Posterior vena cava (tissue), 2 donors: ENCODE measurements at places on chromosomes 6 and 20. TPM values are rescaled to one million over a fixed set of nuclear protein-coding genes. Genes with fewer than 3 reads are reported as not detected.

GRCh38 chr6:21522797-21523456, 70.6 kb upstream of the SOX4 start:
- DNase-seq, result no peak

GRCh38 chr6:125564941-125565340, 184.5 kb upstream of the HEY2 start:
- no peak for DNase-seq

GRCh38 chr6:144234935-144235334, 50.2 kb upstream of the UTRN start:
- DNase-seq, result no peak

DNA sequence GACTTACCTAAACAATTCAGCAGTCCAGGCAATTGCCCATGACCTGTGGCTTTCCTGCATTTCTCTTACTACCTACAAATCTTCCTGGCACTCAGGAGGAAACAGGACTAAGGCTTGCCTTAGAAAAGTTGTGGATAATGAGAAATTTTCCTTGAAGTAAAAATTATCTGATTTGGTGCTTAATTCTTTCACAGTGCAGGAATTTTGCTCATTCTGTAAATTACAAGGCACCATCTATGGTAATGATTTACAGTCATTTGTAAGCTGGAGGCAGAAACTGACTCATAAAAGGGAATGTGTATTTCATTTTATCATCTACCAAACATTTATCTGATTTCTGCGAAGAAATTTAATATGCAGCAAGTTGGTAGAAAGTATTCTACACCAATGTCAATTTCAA, 211.5 kb upstream of the FKBP1C start:
- DNase-seq, result no peak

DNA sequence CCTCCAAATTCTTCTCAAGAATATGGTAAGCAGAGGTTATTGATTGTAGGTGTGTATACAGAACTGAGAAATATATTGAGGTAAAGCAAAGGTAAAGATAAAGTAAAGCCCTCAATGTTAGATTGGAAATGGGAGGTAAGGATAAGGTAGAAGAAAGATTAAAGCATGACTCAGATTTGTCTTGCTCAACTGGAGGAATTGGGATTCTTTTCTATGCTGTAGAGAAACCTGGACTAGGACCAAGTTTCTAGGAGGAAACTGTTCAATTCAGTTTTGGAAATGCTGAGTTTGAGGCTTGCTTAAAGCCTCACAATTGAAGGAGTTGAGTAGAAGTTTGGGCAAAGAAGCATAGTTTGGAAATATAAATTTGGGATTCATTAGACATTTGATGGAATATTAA, 634.0 kb upstream of the PTCHD4 start:
- no peak for DNase-seq

DNA sequence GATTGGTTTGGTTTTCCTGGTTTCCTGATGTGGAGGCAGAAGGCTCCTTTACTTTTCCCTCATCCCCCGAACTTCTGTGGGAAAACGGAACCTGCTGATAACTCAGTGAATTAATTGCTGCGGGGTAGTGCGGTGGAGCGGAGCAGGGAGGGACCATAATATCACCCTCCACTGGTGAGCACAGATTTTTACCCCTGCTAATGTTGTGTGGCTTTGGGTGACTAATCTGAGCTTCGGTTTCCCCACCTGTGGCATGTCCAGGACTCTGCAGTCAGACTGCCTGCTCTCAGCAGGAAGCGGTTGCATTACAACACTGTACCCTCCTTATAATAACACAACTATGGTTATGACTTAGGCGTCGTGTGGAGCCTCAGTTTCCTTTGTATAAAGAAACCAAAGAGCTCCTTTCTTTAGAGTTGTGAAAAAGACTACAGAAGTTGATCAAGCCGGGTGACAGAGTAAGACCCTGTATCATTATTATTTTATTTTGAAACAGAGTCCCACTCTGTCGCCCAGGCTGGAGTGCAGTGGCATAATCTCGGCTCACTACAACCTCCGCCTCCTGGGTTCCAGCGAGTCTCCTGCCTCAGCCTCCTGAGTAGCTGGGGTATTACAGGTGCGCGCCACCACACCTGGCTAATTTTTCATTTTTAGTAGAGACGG, 2.2 kb upstream of the ID1 start:
- no peak for DNase-seq

DNA sequence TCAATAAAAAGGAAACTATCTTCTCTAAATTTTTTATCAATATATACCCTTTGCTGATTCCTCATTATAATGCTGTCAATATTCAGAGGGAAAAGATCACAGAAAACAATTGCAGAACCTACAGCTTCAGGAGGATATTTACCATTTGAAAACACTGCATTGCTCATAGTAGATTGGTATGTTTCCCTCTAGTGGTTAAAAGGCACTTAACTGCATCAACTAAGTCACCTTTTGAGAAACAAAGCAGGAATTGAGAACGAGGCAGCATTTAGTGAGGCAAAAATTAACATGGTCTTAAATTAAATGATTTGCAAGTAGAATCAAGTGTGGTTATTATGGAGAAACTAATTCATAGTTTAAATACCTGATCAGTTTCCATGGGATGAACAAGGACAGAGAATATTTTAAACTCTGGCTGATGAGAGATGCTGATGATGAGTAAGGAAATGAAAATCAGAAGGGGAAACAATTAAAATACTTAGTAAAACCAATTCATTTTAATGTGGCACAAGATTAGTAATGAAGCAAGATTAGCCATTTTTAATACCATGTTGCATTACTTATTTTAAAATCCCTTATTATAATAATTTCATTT, 642.1 kb downstream of the EPHA7 start:
- no peak for DNase-seq

DNA sequence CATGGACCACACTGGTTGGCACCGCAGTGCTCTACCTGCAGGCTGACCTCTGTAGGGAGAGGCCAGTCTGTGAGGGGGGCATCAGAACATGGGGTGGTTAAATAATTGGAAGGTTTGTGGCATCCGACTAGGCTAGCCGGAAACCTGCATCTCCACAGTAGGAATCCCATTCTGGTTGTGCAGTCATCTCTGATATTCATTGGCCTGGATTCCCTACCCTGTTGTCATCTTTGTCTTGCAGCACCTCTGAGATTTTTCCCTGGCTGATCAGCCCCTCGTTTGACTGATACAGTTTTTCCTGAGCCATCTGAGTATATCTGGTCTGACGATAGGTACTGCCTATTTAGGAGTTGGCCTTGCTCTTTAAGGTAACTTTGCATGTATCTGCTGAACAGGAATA, 259.4 kb downstream of the TMEM242 start:
- DNase-seq, result no peak

- no peak for DNase-seq
These were observed 1.3 kb upstream of the OCSTAMP start for GRCh38 chr20:46551522-46552381.

DNA sequence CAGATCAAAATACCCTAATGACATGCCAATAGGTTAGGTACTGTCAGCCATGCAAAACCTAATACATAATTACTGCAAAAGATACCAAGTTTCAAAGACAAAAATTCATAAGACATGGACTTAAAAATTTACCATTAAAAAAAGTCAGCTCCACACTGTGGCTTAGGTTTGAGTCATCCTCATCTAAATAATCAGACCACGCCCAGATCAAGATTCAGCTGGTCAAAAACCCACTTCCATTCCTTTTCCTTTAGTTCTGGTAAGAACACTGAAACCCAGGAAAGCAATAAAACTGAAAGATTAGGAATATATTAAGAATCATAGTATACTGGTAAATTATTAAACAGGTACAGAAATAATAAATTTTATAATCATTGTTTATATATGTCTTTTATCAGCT, 81.0 kb upstream of the ASF1A start:
- DNase-seq, result no peak

DNA sequence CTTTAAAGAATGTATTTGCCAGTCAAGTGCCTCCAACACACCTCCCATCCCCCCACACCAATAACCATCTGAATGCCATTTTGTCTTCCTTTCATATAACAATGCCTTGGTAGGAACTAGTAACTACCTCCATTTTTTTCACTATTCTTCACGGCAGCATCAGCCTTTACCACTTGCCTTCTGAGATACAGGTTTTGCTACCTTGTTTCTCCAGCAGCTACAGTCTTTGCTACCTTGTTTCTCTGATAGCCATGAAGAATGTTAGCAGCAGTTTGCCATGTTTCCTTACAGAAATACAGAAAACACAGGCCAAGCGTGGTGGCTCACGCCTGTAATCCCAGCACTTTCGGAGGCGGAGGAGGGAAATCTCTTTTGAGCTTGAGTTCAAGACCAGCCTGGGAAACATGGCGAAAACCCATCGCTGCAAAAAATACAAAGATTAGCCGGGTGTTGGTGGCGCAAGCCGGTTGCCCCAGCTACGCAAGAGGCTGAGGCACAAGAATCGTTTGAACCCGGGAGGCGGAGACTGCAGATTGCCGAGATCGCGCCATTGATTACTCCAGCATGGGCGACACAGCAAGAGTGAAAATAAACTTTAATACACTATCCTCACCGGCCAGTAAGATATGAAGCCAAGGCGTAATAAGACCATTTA, 100.9 kb downstream of the HFE start:
- peak; percentile 86 for DNase-seq

- DNase-seq, result no peak
These were observed 12.7 kb downstream of the GGT7 start for GRCh38 chr20:34859826-34860545.

DNA sequence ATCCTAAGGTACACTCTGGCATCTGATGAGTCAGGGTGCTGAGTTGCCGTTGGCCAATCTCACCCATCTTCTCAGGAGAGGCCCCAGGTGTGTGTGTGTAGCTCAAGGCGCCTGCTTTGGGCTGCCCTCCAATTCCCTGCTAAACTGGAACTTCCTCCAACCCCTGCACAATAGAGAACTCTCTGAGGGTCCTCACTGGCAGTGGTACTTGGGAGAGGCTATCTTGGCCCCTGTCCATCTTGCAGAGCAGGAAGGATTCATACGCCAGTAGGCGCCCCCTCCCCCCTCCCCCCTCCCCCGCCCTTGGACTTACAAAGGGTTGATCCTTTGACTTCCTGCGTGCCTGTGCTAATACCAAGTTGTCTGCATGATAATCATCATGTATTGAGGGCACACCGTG, 173.6 kb downstream of the SASH1 start:
- no peak for DNase-seq

- DNase-seq, result no peak
These were observed 252.1 kb downstream of the COL12A1 start for GRCh38 chr6:74953708-74954107.

DNA sequence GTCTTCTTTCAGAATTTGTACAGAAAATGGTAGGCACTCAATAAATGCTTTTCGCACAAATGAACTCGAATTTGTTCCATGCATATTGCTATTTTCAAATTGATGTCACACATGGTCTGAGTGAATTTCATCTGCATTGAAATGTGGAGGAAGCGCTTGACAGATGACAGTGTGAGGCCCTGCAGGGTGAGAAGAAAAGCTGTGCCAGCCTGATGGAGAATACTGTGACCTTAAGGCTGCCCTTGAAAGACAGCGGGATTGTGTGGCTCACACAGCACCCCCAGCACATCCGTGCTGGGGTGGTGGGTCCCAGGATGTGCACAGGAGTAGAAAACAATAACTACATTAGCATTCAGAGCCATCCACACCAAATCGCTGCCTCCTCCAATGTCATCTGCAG, 14.8 kb upstream of the MCHR2 start:
- no peak for DNase-seq

- no peak for DNase-seq
These were observed 226.5 kb upstream of the CITED2 start for GRCh38 chr6:139600919-139601475.

GRCh38 chr6:85569323-85569722, 24.3 kb downstream of the SNX14 start:
- DNase-seq, result no peak

- no peak for DNase-seq
These were observed 15.0 kb upstream of the AKIRIN2 start for GRCh38 chr6:87716928-87717614.

DNA sequence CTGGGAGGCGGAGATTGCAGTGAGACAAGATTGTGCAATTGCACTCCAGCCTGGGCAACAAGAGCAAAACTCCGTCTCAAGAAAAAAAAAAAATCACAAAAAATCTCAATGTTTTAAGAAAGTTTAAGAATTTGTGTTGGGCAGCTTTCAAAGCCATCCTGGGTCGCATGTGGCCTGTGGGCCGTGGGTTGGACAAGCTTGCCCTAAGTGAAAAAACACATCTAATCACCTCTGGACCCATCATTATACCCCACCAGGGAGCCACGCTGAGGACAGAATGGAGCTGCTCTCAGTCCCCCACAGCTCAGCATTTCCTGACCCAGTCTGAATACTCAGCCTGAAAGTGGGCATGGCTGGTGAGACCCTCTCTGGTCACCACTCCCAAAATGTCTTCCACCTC, 129.3 kb downstream of the PRND start:
- DNase-seq, result peak; percentile 31

DNA sequence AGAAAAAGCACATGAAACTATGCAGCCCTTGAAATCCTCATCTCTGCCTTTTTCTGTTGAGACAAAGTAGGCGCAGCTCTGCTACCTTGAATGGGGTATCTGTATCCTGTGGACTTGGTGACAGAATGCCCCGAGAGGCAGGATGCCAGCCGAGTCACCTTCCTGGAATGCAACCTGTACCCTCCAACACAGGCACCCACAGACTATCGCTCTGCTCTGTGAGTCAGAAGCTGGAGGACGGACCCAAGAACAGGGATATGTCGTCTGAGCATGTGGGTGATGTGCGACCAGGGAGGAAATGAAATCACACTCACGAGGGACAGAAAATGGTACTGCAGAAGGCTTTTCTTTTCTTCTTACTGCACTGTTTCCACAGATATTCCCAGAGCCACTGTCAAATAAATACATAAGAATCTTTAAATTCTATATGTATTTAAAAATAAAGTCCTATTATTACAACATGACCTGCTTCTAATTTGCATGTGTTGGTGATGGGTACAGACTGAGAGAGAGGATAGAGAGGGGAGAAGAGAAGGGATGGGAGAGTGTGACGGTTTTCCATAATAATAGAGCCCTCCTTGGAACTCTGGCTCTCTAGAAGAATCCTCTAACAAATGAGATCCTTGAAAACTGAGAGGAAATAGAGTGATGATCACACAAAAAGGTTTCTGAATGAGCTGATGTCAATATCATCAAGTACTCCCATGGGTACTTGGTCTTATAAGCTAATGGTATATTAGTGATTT, 308.1 kb downstream of the FOXC1 start:
- DNase-seq, result no peak

DNA sequence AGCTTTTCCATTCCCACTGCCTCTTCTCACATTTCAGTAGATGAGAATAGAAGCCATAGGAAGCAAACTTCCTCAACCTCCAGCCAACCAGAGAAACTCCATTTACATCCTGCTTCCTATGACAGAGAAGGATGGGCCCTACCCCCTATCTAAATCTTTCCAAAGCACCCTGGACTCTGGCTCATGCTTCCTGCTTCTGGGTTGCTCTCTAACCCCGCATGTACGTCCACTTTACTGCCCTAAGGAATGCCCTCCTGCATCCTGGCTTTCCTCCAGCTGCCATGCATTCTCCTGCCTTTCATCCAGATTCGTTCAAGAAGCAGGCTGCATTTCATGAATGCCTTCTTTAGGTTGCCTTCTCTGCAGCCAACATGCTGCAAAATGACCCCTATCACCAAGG, 91.9 kb downstream of the FAM217A start:
- DNase-seq, result no peak

Gene IPCEF1
- total RNA-seq, result 3.7 TPM

Gene DUSP15
- total RNA-seq, result 1.0 TPM

Gene HEBP2
- total RNA-seq, result 78.9 TPM

Gene RNF5
- total RNA-seq, result 43.2 TPM

Gene NEDD9
- 166 TPM for total RNA-seq

Gene ERVFRD-1
- total RNA-seq, result 0.05 TPM

Gene BMP2
- 5.3 TPM for total RNA-seq

Gene NDRG3
- 24.2 TPM for total RNA-seq
